IPS DF 6.9 (cell line): ENCODE measurements at places on chromosomes 6 and 20.

DNA sequence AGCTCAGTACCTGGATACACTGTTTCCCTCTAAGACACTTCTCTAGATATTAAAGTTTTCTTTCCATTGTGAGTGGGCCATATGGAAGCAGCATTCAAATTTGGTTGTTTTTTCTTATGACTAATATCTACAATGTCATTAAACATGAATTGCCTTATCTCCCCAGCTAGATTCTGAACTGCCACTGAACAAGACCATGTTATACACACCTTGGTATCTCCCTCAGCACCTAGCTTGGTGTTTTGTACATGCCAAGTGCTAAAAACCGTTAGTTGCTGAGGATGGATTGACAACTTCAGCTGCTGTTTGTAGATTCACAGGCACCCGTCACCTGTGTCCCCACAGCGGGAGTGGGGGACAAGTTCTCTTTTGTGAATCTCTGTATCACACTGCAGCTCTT is 131.1 kb downstream of the KIF13A start:
- no peaks in the 10 kb centered on the region for H3K36me3 ChIP-seq
- H3K4me1 ChIP-seq = no peaks in the 10 kb centered on the region
- no peak for DNase-seq
- no peak overlapping the region for H3K4me3 ChIP-seq
- H3K27ac ChIP-seq = no peak overlapping the region
- H3K27me3 ChIP-seq = no peaks in the 10 kb centered on the region

- no peak overlapping the region for H3K27ac ChIP-seq
- H3K4me3 ChIP-seq = no peak overlapping the region
- DNase-seq = no peak
- H3K4me1 ChIP-seq = no peaks in the 10 kb centered on the region
Observed at GRCh38 chr6:148226284-148226683, 116.4 kb upstream of the SASH1 start.

DNA sequence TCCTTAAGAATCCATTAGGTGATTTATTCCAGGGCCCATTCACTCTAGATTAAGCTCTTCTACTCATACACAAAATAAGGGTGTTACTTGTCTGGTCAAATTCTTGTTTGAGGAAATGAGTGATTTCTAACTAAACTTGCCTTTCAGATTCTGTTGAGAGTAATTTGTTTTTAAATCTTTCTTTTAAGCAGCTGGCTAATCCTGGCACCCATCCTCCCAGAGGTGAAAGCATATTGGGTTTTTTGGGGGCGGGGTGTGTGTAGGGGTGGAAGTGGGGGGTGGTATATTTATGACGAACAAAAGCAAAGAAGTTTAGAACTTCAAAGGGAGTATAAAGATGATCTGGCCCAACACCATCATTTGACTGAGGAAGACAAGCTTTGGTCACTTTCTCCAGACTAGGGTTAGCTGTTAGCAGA is 94.7 kb downstream of the RTN4IP1 start:
- H3K4me1 ChIP-seq = no peaks in the 10 kb centered on the region
- no peaks in the 10 kb centered on the region for H3K27me3 ChIP-seq
- H3K27ac ChIP-seq = no peak overlapping the region
- no peak overlapping the region for H3K4me3 ChIP-seq
- no peak for DNase-seq

GRCh38 chr6:22471746-22472145 is 97.6 kb upstream of the HDGFL1 start:
- DNase-seq = no peak
- H3K27me3 ChIP-seq = no peaks in the 10 kb centered on the region
- no peaks in the 10 kb centered on the region for H3K4me1 ChIP-seq
- no peaks in the 10 kb centered on the region for H3K36me3 ChIP-seq
- H3K4me3 ChIP-seq = no peak overlapping the region

- no peaks in the 10 kb centered on the region for H3K36me3 ChIP-seq
- H3K4me1 ChIP-seq = no peaks in the 10 kb centered on the region
- H3K27ac ChIP-seq = no peak overlapping the region
- DNase-seq = no peak
- no peak overlapping the region for H3K4me3 ChIP-seq
- H3K27me3 ChIP-seq = no peaks in the 10 kb centered on the region
Observed at GRCh38 chr6:14353281-14353680, 235.7 kb downstream of the CD83 start.

GRCh38 chr6:19830171-19830570 is 7.0 kb upstream of the ID4 start:
- DNase-seq = no peak
- H3K4me3 ChIP-seq = no peak overlapping the region
- no peaks in the 10 kb centered on the region for H3K4me1 ChIP-seq
- H3K36me3 ChIP-seq = no peaks in the 10 kb centered on the region

DNA sequence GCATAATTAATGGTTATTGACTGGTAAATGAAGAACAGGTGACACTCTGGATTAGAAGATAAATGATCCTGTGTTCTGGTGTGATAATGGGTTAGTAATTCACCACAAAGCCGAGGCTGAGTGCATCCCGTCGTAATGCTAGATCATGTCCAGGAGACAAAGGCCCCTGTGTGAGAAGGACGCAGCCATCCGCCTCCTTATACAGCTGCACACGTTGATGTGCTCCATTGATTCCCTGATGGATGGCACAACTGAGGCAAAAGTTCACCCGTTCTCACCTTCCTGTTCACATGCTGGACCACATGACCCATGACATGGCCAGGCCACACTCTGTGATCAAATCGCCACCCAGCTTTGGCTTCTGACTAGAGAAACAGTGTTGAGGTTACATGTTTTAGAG is 136.1 kb downstream of the FOXC1 start:
- H3K4me1 ChIP-seq = 0 out of 2 replicates have a peak, but pooled peaks cover 1% of the 10 kb centered on the region
- H3K27me3 ChIP-seq = no peaks in the 10 kb centered on the region
- DNase-seq = no peak
- H3K36me3 ChIP-seq = no peaks in the 10 kb centered on the region

GRCh38 chr20:40720826-40721225 is 31.8 kb upstream of the MAFB start:
- no peak overlapping the region for H3K27ac ChIP-seq
- H3K4me1 ChIP-seq = no peaks in the 10 kb centered on the region
- DNase-seq = no peak
- H3K36me3 ChIP-seq = no peaks in the 10 kb centered on the region

DNA sequence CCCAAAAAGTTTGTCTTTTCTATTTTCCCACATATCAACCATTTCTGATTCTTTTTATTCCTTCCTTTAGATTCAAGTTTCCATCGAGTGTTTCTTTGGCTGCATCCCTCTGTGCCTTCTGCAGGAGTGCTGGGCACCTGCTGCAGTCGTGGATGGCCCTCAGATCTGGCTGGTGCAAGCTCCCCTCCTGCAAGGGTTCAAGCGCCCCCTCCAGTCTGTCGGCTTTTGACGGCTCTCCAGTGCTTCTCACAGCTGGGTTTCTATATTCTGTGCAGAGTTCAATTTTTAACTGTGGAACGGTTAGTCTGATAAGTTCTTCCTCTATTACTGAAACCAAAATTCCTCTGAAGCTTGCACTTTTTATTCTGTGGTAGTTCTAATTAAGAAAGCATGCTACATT is 132.1 kb downstream of the HUS1B start:
- H3K27me3 ChIP-seq = no peaks in the 10 kb centered on the region
- no peak overlapping the region for H3K27ac ChIP-seq
- H3K4me3 ChIP-seq = no peak overlapping the region
- H3K4me1 ChIP-seq = no peaks in the 10 kb centered on the region
- DNase-seq = no peak

- H3K4me3 ChIP-seq = no peak overlapping the region
- no peak for DNase-seq
Observed at GRCh38 chr6:148494226-148494625, 151.6 kb downstream of the SASH1 start.

GRCh38 chr20:51563486-51564332 is 21.2 kb upstream of the NFATC2 start:
- H3K36me3 ChIP-seq = no peaks in the 10 kb centered on the region
- no peak overlapping the region for H3K4me3 ChIP-seq
- DNase-seq = no peak
- H3K27ac ChIP-seq = no peak overlapping the region
- H3K27me3 ChIP-seq = peaks cover 36% of the 10 kb centered on the region
- peaks cover 2% of the 10 kb centered on the region; the same call in 1 of the 2 replicates for H3K4me1 ChIP-seq

GRCh38 chr6:40179496-40179895 is 245.2 kb upstream of the MOCS1 start:
- H3K4me1 ChIP-seq = no peaks in the 10 kb centered on the region
- H3K4me3 ChIP-seq = no peak overlapping the region
- DNase-seq = no peak

- no peaks in the 10 kb centered on the region for H3K4me1 ChIP-seq
- H3K4me3 ChIP-seq = no peak overlapping the region
- DNase-seq = no peak
- no peak overlapping the region for H3K27ac ChIP-seq
- no peaks in the 10 kb centered on the region for H3K27me3 ChIP-seq
Observed at GRCh38 chr6:45498591-45498990, 120.9 kb upstream of the SUPT3H start.

- no peaks in the 10 kb centered on the region for H3K27me3 ChIP-seq
- no peak for DNase-seq
- H3K36me3 ChIP-seq = no peaks in the 10 kb centered on the region
- H3K27ac ChIP-seq = no peak overlapping the region
- no peaks in the 10 kb centered on the region for H3K4me1 ChIP-seq
Observed at GRCh38 chr6:159037756-159038290, 7.0 kb downstream of the TAGAP start.

GRCh38 chr6:138912308-138912707 is 75.7 kb downstream of the REPS1 start:
- H3K36me3 ChIP-seq = peaks cover 12% of the 10 kb centered on the region; the same call in 1 of the 2 replicates
- no peaks in the 10 kb centered on the region for H3K4me1 ChIP-seq
- H3K4me3 ChIP-seq = no peak overlapping the region
- H3K27ac ChIP-seq = no peak overlapping the region
- no peak for DNase-seq
- H3K27me3 ChIP-seq = no peaks in the 10 kb centered on the region

- H3K4me3 ChIP-seq = no peak overlapping the region
- no peaks in the 10 kb centered on the region for H3K27me3 ChIP-seq
- DNase-seq = no peak
- H3K4me1 ChIP-seq = no peaks in the 10 kb centered on the region
- no peaks in the 10 kb centered on the region for H3K36me3 ChIP-seq
Observed at GRCh38 chr6:112215488-112216284, 38.7 kb downstream of the LAMA4 start.
